ENCODE measurements at places on chromosomes 3 and 15.

- DNase-seq, result no peak
These were observed 13.1 kb downstream of the ROBO2 start for GRCh38 chr3:77052733-77053670.

GRCh38 chr3:185460309-185460708, 38.5 kb downstream of the TMEM41A start:
- no peak for DNase-seq

- DNase-seq, result no peak
These were observed 256.7 kb upstream of the KCNH8 start for GRCh38 chr3:18891641-18892040.

DNA sequence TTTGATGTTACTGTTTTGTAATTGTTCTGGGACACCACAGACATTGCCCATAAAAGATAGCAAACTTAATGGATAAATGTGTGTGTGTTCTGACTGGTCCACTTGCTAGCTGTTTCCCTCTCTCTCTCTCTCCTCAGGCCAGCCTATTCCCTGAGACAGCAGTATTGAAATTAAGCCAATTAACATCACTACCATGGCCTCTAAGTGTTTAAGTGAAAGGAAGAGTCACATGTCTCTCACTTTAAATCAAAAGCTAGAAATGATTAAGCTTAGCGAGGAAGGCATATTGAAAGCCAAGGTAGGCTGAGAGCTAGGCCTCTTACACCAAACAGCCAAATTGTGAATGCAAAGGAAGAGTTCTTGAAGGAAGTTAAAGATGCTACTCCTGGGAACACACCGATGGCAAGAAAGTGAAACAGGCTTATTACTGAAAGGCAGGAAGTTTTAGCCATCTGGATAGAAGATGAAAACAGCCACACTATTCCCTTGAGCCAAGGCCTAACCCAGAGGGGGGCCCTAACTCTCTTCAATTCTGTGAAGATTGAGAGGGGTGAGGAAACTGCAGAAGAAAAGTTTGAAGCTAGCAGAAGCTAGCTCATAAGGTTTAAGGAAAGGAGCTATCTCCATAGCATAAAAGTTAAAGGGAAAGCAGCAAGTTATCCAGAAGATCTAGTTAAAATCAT, 295.1 kb downstream of the CHST2 start:
- DNase-seq, result no peak

GRCh38 chr15:80780416-80781221, 1.4 kb downstream of the CEMIP start:
- DNase-seq, result no peak

DNA sequence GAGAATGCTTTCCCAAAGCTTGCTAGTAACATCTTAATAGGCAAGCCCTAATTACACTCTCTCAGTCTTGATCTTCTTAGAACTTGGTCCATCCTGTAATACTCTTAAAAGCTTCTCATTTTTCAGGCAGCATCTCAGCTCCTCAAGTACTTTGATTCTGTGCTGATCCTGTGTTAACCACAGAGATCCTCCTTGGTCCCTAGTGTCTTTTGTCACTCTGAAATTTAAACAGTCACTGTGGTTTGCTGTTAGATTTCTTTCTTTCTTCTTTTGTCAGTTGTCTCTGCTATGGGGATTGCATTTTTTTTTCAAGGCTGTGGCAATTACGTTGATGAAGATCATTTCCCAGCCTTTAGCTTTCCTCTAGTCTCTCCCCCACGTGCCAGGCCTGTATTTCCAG, 26.0 kb upstream of the UBE3A start:
- no peak for DNase-seq

DNA sequence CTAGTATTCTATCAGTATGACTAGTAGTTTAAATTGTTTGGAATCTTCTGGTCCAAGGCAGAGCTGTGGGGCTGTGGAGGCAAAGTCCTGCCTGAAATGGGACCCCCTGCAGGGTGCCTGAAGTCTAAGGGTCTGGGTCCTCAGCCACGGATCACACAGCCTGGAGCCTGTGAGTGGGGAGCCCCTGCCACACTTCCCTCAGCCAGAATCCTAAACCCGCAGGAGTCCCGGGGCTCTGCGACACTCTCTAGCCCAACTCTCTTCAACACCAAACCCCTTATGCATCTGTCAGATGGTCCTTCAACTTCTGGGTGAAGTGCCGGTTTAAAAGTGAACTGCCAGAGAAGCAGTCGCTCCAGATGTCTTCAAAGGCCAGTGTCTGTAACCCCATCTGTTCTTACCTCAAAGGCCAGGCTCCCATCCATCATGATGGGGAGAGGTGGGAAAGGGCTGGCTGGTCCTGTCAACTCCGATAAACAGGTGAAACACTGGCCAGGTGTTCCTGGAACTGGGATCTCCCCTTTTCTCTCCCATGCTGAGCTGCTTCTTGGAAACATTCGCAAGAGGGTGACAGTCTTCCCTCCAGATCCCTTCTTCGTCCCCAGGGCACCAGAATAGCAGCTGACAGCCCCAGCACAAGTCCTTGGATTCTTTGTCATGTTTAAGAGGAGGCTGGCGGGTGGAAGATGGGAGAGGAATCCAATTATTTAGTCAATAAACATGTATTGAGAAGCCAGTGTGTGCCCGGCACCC, 45.6 kb downstream of the CPN2 start:
- no peak for DNase-seq

DNA sequence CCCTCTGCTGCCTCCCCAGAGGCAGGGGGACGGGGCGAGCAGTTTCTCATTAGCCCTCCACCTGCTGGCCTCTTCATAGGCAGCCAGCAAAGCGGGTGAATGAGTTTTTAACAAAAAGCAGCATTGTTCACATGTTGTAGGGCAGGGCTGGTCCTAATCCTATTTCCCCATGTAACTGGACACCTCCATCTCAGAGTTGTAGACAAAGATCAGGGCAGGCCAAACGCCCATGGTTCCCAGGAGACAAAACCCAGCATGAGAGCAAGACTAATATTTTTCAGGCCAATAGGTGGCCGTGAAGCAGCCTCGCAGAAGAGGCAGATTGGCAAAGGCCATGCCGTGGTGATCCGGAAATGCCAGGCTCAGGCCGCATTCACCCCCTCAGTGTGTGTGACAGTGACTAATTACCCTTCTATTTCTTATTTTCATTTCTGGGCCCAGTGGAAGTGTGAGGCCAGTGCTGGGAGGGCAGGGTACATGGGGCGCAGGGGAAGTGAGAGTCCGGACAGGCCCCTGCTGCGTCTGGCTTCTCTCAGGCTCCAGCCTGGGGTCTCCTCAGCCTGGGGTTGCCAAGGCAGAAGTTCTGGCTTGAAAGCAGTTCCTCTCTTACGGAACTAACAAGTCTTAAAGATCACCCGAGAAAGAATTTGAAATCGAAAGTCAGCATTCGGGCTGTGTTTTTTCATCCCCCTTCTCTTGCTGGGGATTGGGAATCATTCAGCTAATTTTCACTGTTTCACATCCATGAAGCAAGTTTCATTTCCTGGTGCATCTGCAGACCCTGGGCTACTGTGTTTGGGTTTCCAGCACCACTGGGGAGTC, 64.8 kb downstream of the BOC start:
- DNase-seq, result no peak

GRCh38 chr15:42544853-42545629, 3.6 kb downstream of the LRRC57 start:
- DNase-seq, result no peak

GRCh38 chr3:27686642-27687041, 35.5 kb downstream of the EOMES start:
- no peak for DNase-seq

GRCh38 chr3:64607032-64607551, 80.7 kb downstream of the ADAMTS9 start:
- no peak for DNase-seq

- DNase-seq, result no peak
These were observed 171.1 kb downstream of the RAB11A start for GRCh38 chr15:66040211-66040892.

GRCh38 chr15:48354694-48355303, 23.6 kb downstream of the DUT start:
- no peak for DNase-seq

DNA sequence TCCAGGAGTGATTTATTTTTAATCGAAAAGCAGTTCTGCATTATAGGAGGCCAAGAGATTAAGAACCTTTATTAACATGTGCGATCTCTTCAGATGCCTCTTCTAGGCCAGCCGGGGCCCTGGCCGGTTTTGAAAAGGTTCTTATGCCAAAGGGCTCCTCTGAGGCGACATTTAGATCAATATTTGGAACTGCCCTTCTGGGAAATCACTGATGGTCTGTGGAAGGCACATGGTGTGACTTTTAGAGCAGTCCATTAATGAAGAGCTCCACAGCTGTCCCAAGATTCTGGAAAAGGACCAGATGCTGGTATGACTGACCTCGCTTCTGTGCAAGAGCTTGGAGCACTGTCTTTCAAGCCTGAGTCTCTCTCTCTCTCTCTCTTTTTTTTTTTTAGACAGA, 19.7 kb downstream of the MGLL start:
- no peak for DNase-seq

- DNase-seq, result no peak
These were observed 31.8 kb downstream of the PLXNA1 start for GRCh38 chr3:127014536-127015281.

GRCh38 chr3:130548356-130548755, 31.4 kb downstream of the COL6A6 start:
- DNase-seq, result no peak

- DNase-seq, result no peak
These were observed 14.8 kb downstream of the GK5 start for GRCh38 chr3:142210608-142211007.

GRCh38 chr3:57164217-57164656, 916 bp downstream of the IL17RD start:
- peak; percentile 7 for DNase-seq

- no peak for DNase-seq
These were observed 65.8 kb downstream of the B3GNT5 start for GRCh38 chr3:183318877-183319276.

DNA sequence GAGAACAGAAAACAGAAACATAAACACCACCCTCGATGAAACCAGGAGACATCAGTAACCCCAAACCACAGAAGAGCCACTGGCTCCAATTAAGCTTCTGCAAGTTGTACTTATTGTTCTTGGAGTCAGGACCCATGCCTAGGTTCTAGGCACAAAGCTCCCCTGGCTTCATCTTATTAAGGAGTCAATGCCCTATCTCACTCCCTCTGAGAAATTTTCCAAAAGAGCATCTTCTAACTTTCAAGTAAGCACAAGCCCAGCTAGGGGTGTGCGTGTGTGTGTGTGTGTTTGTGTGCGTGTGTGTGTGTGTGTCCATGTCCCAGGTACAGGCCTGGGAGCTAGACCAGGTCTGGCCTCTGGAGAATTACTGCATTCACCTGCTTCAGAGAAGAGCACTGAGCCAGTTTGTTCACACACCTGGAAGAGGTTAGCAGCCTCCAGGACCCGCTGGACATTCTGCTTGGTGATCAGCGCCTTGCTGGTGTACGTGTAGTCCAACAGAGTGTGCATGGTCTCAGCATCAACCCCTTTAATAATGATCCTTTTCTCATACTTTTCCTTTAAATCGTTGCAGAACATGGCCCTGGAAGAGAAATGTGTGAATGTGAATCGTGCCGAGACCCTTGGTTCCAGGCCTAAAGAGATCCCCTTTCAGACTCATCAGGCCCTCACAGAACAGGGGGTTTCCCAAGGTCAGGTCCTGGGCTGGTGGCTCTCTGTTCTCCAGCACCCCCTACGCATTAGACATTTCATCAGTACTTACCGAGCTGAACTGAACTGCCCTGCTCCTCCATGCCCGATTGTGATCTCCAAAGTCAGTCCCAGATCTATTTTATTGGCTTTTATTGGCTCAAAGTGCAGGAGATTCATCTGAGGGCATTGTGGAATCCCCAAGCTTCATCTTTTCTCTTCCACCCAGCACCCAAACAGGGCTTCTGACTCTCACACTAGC, 27.8 kb downstream of the KLHL6 start:
- DNase-seq, result no peak

DNA sequence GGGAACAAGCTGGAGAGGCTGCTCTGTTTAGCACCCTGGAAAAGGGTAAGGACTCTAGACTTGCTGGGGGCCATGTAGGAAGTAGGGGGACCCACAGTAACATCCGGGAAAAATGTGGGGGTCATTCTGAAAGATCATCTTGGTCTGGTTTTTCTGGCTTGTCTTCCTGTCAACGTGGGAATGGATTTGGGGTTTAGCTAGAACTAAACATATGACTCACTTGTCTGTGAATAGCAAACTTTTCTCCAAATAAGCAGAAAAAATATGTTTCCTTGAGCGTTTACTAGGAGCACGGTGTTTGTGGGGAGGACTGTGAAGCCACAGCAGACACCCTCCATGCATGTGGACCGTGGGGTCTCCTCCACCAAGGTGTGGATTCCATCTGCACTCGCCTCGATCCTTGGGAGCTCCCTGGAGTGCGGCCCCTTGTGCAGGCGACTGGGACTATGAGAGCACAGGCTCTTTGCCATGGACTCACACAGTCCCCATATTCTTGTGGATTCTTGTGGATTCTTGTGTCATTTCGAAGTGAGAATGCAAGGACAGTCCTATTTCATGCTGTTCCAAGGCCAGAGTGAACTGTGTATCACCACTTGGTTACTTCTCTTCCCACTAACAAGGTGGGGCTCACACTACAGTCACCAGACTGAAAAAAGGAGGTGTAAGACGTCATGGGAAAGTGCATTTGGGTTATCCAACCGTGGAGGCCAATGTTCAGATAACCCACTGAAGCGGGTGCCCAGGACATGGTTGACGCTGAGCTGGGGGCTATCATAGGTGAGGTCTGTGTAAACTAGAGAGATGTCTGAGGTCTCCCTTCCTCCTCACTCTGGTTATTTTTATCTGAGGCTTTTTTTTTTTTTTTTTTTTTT, 25.5 kb downstream of the PGPEP1L start:
- DNase-seq, result no peak

- no peak for DNase-seq
These were observed 75.5 kb downstream of the GJD2 start for GRCh38 chr15:34679291-34679690.

- peak; percentile 49 for DNase-seq
These were observed at the start of gene THBS1 for GRCh38 chr15:39580485-39581241. THBS1 (plus strand) TSS chr15:39581079; CDS start chr15:39581858, 779 bp downstream.

- DNase-seq, result no peak
These were observed 114.5 kb upstream of the TNIK start for GRCh38 chr3:171574556-171575240.

DNA sequence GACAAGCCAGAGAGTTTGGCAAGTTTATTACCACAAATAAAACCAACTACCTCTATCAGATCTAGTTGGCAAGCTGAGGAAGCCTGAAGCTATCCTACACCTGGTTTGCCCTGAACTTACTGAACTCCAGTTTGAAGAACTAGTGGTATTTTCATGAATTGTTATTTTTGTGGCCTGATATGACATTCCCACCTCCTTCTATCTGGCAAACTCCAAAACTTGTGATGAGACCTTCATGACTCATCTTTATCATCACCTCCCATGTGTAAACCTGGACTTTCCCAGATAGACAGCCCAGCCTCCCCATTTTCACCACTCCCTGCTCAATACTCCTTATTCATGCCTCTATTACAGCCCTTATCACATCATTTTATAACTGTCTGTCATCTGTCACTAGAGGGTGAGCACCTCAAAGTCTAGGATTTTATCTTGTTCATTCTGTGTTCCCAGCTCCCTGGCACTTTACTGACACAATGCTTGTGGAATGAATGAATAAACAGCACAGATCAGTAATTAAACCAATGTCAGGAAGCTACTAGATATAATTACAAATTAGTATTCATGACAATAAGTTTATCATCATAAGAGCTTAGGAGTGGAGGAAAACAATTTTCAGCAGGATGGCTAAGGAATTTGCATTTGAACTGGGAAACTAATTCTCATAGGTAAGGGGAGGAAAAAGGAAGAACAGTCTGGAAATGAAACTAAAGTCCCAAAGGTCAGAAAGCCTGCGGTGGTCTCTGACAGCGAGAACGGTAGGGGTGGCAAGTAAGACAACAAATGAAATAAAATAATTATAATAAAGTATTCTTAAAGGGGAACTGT, 13.2 kb upstream of the TRANK1 start:
- DNase-seq, result no peak

- DNase-seq, result no peak
These were observed 132.3 kb downstream of the GABRB3 start for GRCh38 chr15:26640601-26641000.
